Hindlimb muscle (tissue), 1 donor: ENCODE measurements at places on chromosomes 2 and 18. TPM values are rescaled to one million over a fixed set of nuclear protein-coding genes. Genes with fewer than 3 reads are reported as not detected.

DNA sequence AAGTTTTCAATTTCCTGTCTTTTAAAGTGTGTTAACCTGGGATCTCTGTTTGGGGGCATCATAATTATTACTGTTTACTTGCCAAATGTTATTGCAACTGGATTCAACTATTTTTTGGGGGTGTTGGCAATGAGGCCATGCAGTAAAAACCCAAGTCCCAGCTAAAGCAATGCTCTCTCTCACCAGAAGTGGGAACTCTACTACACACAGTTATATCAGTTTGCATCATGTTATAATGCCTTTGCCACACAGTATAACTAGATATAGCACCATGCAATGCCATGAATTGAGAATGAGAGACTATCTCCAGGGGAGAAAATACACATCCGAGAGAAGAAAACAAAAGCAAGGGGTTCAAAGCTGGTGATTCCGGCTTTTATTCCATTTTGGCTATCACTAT lies 79.0 kb downstream of the GCA start:
- DNase-seq = no peak

DNA sequence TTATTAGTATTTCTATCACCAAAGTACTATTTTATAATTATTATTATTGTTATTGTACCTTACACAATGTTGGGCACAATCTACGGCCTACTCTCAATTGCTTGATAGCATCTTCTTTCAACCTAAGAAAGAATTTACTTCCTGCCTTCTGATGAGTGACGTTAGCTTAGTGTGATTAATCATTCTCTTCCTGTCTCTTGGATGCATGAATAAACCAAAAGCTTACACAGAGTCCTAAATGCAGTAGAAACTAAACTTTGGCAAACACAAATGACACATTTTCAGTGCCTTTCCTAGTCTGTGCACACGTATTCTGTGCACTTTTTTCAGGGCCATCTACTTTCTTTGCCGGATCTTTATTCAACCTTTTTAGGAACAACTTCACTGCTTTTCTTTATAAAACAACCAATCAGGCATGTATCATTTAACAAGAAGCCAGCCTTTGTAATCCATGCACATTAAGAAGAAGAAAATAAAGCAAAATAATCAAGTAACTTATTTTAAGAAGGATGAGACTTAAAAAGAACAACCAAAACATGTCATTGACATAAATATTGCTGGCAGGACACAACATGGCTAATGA lies 19.1 kb downstream of the TRAK2 start:
- no peak for DNase-seq

- DNase-seq = no peak
Observed at GRCh38 chr2:182763311-182763912, 47.4 kb downstream of the DNAJC10 start.

GRCh38 chr2:204663816-204664425 lies 118.6 kb downstream of the PARD3B start:
- DNase-seq = no peak

DNA sequence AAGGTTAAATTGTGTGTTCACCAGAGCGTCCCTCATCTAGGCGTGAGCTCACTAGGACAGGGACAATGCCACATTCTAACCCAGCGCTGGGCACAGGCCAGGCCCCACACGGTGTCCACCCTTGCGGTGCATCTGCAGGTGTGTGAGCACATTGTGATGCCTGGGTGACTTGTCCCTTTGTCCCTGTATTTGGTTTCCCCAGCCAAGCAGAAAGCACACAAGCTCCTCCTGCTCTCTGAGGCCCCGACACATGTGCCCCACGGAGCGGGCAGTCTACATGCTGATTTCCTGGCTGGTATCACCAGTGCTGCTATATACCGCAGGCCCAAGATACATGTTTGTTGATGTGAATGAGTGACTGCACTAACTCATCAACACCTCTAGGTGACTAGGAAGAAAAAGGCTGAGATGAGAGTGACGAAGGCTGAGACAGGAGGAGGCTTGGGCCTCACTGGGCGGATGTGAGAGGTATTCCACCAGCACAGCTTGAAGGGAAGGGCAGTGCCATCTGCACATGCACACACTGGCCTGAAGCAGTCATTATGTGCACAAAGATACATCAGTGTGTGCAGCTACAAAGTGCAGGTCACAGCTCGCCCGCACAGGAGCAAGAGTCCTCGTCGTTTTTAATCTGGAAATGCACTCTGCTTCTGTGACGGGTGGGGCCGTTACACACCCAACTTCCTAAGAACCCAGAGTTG lies 205.9 kb downstream of the EIPR1 start:
- no peak for DNase-seq

DNA sequence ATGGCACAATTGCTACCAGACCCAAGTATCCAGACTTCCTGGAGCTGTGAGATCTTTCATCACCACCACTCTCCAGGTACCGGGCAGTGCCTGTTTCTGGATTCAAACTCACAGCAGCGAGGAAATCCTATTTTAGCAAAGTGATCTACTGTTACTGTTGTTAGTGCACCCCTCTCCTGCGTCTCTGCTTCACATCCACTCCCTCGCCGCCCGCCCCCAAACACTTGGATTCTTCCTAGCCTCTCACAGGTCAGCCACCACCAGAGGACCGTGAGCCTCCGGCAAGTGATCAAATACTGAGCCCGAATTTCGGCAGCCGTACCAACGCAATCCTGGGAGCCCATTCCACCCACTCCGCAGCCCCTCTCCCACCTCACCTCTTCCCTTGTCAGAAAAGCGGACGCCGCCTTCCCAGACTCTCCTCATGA lies 519 bp downstream of the METTL4 start:
- DNase-seq = peak; percentile 77

- DNase-seq = no peak
Observed at GRCh38 chr18:48376406-48376805, 32.8 kb downstream of the ZBTB7C start.

GRCh38 chr2:32949260-32949659 lies 2.5 kb downstream of the LTBP1 start:
- DNase-seq = no peak

GRCh38 chr2:208363485-208363884 lies 43.1 kb upstream of the PTH2R start:
- DNase-seq = no peak

- DNase-seq = peak; percentile 75
Observed at GRCh38 chr2:170873035-170873692, 55.9 kb upstream of the GORASP2 start.

DNA sequence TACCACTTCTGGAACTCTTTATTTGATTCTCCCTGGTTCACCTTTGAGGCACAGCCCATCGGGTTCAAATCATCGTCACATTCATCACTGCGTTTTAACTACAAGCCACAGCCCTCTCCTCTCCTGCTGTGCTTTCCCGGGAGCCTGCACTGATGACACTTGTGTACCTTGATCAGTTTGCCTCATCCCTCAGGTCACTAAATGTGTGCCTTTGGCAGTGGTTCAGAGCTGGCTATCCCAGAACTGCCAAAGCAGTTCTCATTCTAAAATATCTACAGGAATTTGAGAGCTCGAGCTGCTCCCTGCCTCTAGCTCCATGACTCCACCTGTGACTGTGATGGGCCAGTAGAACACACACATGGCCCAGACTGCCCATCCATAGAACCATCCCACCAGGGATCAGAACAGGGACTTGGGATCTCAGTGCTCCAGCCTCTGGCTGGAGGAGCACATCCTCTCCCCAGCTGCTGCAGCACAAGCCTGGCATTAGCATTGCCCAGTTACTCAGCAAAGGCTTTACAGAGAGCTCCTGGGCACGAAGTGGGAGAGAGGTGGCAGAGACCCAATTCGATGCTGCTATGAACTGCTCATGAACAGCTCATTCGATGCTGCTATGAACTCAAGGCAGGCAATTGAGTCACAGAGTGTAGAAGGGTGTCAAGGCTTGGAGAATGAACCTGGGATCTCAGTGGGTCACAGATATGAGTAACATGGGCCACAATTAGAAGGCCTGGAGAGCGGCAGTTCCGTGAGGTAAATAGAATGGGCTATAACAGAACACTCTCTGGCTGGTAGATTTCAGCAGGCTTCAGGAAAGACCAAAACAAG lies 41.9 kb downstream of the EVA1A start:
- no peak for DNase-seq

DNA sequence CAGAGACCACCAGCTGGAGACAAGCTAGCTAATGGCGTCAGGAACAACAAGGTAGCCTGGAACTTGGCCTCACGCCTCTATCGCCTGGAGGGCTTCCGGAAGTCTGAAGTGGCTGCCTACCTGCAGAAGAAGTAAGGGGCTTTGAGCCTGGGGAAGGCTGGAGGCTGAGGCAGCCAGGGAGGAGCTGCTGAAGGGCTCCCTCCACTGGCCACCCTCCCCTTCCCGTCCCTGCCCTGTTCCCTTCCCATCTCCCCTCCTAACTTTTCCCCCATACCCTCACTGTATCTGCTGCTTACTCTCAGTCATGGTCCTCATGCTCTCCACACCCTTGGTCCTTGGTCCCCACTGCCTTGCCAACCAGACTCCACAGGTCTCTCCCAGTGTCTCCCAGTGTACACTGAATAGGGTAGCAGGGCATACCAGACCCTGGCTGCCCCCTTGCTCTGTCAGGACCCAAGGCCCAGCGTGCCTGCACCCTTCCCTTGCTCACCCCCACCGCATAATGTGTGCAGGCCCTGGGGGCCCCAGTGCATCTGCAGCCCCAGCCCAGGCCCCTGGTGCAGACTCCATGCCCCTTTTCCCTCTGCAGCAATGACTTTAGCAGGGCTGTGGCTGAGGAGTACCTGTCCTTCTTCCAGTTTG lies 18.8 kb downstream of the PSD4 start:
- DNase-seq = no peak

DNA sequence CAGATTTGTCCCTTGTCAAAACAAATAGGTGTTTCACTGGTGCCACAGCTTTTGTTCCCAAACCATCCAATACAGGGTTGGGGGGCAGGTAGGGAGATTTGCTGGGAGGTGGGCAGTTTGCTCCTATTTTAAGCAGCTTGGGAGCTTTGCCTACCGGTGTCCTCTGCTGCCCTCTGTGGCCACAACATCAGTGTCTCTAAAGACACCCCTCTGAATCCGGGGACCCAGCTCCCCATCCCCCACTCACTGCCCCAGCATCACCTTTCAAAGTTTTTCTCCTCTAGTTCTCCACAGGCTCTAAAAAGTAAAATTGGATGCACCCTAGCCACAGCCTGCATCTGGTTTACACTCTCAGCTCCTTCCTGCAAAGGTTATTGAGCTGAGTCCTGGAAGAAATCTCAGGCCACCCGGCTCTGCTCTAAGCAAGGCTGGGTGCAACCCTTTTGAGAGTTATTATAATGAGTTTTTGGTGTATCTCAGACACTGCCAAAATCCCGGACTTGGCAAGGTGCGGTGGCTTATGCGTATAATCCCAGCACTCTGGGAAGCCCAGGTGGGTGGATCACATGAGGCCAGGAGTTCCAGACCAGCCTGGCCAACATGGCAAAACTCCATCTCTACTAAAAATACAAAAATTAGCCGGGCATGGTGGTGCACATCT lies 2.9 kb upstream of the EPAS1 start:
- DNase-seq = no peak

DNA sequence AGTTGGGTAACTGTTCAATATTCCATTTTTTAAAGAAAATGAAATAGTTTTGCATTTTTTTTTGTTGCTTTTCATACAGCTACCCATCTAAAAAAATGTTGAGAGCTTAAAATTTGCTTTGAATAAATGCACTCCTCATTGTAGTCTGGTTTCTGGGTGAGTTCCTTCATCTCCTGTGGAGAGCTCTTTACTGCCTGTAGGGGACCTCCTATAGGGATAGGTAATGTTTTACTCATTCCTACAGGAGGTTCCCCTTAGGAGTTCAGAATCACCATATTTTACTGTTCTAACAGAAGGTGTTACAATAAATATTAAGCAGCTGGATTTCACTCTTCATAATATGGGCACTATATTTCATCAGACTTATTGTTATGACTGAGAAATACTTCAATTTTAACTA lies 947.3 kb upstream of the CRIM1 start:
- DNase-seq = no peak

GRCh38 chr2:204340511-204340910 lies 204.8 kb upstream of the PARD3B start:
- DNase-seq = no peak

GRCh38 chr2:44934983-44935728 lies 6.3 kb upstream of the SIX3 start:
- no peak for DNase-seq

GRCh38 chr2:71452565-71452964 lies 796 bp upstream of the DYSF start:
- no peak for DNase-seq

- DNase-seq = no peak
Observed at GRCh38 chr2:216967889-216968288, 108.0 kb upstream of the TNP1 start.

GRCh38 chr18:47986620-47987387 lies 56.3 kb upstream of the SMAD2 start:
- DNase-seq = no peak

DNA sequence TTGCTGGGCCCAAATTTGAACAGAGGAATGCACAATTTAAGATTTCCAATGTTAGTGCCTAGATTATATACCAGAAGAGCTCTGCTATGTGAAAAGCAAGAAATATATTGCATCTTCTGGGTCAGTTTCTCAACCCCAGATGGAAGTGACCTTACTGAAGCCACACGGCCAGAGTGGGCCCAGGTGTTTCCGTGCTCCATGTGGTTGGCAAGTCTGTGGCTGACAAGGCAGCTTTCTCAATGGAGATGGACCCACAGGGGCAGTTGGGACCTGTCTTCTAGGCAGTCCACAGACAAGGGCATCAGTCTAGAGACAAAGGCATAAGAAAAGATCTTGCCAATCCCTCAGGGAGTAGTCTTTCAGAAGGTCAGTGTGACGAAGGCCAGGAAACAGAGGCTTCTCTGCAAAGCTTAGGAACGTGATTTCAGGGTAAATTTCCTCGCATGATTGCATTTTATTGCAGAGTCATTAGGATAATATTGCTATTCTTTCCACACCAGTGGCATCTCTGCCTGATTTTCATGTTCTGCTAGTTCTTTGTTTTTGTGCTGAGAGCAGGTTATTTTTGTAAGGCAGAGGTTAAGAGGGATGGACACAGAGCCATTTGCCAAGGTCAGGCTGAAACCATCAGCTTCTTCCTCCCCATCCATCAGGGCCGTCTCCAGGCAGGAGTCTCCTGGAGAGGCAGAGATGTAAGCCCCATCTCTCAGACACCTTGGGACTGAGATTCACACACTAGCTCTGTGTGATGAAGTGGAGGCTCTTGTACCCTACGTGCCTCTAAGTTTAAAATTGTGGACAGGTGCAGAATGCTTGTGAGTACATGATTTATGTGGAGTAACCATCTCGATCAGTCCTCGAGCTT lies 202.1 kb downstream of the ANKRD30B start:
- no peak for DNase-seq

GRCh38 chr2:239113171-239113570 lies 265.3 kb downstream of the TWIST2 start:
- no peak for DNase-seq

DNA sequence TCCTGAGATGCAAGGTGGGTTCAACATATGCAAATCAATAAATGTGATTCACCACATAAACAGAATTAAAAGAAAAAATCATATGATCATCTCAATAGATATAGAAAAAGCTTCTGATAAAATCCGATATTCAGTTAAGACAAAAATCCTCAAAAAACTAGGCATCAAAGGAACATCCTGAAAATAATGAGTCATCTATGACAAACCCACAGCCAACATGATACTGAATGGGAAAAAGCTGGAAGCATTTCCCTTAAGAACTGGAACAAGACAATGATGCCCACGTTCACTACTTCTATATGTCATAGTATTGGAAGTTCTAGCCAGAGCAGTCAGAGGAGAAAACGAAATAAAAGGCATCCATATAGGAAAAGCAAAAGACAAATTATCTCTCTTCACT lies 80.4 kb downstream of the MYO3B start:
- DNase-seq = no peak

Gene BMP10
- polyA plus RNA-seq = not detected

Gene CHAC2
- 3.2 TPM for polyA plus RNA-seq

Gene KLHL41
- 3,726 TPM for polyA plus RNA-seq

Gene FBXO15
- 0.57 TPM for polyA plus RNA-seq

Gene CMPK2
- 3.6 TPM for polyA plus RNA-seq
